ENCODE measurements at places on chromosomes 12 and 14. TPM values are rescaled to one million over a fixed set of nuclear protein-coding genes. Genes with fewer than 3 reads are reported as not detected.

DNA sequence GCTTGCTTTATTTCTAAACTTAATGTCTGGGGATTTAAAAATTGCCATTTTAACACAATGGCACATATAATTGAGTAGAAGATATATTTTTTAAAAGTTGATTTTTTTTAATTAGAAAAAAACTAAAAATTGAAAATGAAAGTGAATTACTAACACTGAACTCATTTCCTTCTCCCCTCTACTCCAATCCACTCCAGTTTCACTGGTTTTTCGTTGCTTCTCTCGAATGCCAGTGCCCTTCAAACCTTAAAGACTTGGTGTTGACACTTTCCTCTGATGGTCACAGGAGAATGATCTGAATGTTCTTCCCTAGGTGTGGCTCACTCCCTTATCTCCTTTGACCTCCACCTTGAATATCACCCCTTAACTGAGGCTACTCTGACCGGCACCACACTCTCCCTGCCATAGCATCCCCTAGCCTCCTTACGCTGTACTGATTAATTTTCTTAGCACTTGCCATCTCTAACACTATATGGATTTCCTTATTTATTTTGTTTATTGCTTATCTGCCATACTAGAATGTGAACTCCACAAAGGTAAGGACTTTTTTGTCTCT lies 107.1 kb downstream of the LIN7A start:
- DNase-seq = no peak

GRCh38 chr12:60212159-60213000 lies 616.6 kb downstream of the SLC16A7 start:
- DNase-seq = no peak

The LRRIQ1 gene
- 0.42 TPM for total RNA-seq

DNA sequence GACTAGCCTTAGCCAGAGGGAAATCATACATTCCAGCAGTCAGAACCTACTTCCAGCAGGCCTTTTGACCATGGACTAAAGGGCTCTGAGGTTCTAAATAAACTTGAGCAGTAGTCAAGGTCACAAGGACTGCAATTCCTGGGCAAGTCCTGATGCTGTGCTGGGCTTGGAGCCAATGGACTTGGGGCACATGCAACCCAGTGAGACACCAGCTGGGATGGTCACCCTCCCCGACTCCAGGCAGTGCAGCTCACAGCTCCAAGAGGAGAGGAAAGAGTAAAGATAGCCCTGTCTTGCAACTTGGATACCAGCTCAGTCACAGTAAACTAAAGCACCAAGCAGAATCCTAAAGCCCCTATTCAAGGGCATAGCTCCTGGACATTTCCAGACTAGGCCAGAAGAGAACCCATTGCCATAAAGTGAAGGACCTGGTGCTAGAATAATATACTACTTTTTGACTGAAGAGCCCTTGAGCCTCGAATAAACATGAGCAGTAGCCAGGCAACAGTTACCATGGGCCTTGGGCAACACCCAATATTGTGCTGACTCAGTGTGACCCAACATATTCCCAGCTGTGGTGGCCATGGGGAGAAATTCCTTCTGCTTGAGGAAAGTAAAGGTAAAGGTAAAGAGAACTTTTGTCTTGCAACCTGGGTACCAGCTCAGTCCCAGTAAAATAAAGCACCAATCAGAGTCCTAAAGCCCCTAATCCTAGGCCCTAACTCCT lies 226.2 kb upstream of the CLEC14A start:
- no peak for DNase-seq

DNA sequence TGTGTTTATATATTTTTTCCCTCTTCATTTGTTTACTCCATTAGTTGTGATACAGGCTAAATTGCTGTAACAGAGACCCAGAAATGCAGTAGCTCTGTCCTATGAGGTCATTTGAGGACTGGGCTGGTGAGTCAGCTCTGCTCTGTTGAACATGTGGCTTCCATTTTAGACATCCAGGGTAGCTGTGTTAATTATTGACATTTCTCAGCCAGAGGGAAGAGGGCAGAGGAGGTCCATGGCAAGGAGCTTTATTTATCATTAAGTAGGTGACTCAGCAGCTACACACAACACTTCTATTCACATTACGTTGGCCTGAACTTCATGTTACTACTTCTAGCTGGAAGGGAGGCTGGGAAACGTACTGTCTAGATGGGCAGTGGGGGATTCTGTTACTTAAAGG lies 85.4 kb downstream of the PTCSC3 start:
- no peak for DNase-seq

- no peak for DNase-seq
These were observed 183.2 kb downstream of the TMEM132D start for GRCh38 chr12:129720618-129721017.

Data from thoracic aorta (tissue), 2 donors.